ENCODE measurements at places on chromosomes 2 and 18.

- DNase-seq = no peak
These were observed 89.7 kb upstream of the ATG16L1 start for GRCh38 chr2:233161730-233162129.

DNA sequence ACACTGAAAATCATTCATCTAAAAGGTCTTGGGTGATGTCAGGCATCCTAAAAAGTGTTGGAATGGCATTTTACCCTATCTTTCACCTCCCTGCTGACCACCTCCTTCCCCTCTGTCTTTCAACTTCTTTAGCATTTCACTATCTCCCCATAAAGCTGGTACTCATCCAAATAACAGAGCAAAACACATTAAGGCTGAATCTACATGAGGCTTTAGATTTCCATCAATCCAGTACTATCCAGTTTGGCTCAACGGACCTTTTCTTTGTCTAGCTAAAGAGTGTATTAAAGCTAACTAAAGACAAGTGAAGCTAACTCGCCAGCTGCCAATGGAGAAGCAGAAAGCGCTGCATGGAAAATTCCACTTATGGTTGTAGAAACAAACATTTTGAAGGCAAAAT, 122.5 kb upstream of the NCKAP5 start:
- no peak for DNase-seq

- DNase-seq = no peak
These were observed 165.3 kb downstream of the SNTG2 start for GRCh38 chr2:1115843-1116539.

DNA sequence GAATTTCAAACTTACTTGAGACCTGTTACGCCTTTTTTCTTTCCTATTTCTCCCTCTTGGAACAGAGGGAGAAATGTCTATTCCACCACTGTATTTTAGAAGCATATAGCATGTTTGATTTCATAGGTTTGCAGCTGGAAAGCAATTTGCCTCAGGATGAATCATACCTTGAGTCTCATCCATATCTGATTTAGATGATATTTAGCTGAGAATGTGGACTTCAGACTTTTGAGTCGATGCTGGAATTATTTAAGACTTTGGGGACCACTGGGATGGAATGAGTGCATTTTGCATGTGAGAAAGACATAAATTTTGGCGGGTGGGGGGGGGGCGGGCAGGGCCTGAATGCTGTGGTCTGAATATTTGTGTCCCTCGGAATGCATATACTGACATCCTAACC, 282.7 kb upstream of the STON1 start:
- DNase-seq = no peak

GRCh38 chr2:207244971-207245925, 79.5 kb upstream of the KLF7 start:
- no peak for DNase-seq

DNA sequence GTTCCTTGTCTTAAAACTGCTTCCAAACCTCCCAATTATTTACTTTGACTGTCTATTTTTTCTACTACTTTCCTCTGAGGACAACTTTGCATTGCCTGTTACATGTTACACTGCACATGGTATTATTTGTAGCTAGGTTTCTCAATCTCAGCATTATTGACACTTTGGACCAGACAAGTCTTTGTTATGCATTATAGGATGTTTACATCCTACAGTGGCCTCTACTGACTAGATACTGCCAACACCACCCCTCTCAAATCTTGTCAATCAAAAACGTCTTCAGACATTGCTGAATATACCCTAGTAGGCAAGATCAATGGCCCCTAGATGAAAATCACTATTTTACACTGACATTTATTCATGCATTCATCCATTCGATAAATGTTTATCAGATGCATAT, 129.6 kb upstream of the DNAJC10 start:
- DNase-seq = no peak

DNA sequence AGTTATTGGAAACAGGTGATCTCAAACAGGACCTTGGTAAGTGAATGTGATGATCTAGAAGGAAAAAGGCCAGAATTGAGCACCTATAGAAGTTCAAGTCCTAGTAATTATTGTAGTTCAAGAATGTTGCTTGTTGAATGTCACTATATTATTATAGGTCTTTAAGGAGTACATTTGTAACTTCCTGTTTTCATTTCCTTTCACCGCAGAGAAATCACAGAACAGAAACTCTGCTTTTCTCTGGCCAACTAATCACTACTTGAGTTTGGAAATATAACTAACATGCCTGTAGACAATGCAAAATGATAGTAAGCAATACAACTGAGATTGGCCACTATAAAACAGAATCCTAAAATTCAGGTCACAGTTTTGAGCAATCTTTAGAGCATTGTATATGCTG, 61.8 kb upstream of the EFEMP1 start:
- no peak for DNase-seq

GRCh38 chr2:130755256-130756052, at the start of gene AMER3:
Gene AMER3 (plus strand): TSS chr2:130755540. CDS start chr2:130762073, 6,533 bp downstream.
- DNase-seq = no peak

GRCh38 chr2:212451786-212452231, 86.8 kb downstream of the ERBB4 start:
- DNase-seq = no peak

DNA sequence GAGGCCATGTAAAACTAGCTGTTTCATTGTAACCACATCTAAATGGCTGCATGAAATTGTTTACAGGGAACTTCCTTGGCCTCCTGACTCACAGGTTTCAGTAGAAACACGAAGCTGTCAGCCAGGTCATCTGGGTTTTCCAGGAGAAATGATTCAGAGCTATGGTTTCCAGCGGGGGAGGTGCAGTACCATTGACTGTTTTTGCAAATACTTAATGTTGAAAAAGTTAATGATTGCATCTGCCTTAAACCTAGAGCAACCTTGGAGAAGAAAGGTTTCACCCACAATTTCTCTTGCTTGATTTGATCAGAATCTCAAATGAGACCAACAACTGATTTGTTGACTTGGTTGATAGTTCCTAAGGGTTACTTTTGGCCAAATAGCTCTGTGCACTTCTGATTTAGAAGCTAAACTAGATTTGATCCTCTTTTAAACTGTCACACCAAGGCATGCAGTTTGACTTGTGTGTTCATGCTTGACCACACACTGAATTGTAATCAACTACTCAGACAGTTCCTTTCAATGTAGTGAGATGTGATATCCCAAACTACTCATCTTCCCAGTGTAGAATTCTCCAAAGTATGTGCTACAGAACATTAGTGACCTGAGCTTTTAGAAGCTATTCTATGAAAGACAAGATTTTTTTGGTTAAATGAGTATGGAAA, 193.5 kb upstream of the CHST9 start:
- DNase-seq = no peak

GRCh38 chr18:25425024-25425423, 73.1 kb upstream of the ZNF521 start:
- no peak for DNase-seq

GRCh38 chr2:59073286-59073685, 832.2 kb upstream of the FANCL start:
- DNase-seq = no peak

- no peak for DNase-seq
These were observed 26.1 kb upstream of the ACVR2A start for GRCh38 chr2:147818741-147819140.

GRCh38 chr18:11761553-11761952, 72.5 kb downstream of the GNAL start:
- no peak for DNase-seq

DNA sequence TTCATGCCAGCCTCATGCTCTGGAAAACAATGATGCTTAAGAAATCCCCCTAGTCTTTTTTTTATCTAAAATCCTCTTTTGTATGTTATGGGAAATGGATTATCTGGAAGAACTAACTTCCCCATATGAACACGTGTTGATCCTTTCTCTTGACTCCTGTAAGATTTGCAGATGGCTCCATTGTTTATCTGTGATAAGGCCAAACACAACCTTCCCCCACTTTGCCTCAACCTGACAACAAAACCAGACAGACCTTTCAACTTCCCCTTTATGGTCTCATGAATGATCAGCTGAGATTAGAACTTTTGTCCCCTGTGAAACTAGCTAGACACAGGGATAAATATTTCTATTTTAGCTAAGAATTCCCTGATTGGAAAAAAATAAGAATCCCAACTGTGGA, 828.0 kb upstream of the CDH2 start:
- DNase-seq = no peak

- no peak for DNase-seq
These were observed 193.2 kb upstream of the HNMT start for GRCh38 chr2:137771064-137771463.

- no peak for DNase-seq
These were observed 48.2 kb downstream of the SLC66A3 start for GRCh38 chr2:11203480-11203879.

GRCh38 chr2:114534116-114535084, 92.0 kb downstream of the DPP10 start:
- no peak for DNase-seq

DNA sequence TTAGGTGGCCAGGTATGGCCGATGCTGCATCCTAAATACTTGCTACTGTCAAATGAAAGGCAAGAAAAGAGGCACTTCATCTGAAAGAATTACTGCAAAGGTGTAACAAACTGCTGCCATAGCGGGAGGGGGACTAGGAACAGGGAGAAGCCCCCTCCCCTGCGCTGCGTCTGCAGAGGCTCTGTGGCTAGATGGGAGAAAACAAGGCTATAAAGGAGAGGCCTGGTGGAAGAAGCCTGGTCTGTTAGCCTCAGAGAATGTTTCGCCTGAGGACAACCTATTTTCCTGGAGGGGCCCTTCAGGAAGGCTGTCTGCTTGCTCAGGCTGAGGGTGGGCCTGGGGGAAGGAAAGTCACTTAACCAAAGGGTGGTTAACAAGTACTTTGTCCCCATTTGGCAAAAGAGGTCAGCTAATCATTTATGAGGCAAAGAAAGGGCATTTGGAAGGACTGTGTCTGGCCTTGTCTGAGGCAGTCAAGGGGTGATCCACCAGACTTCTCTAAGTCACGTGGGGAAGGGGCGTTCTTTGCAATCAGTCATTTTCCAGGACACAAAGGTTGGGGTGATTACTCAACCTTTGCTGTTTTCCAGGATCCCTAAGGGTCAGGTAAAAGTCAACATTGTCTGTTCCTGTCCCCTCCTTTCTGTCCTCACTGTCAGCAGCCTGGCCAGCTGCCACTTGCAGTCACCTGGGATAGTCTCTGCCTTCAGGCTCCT, 103.0 kb upstream of the TMEM200C start:
- DNase-seq = no peak

DNA sequence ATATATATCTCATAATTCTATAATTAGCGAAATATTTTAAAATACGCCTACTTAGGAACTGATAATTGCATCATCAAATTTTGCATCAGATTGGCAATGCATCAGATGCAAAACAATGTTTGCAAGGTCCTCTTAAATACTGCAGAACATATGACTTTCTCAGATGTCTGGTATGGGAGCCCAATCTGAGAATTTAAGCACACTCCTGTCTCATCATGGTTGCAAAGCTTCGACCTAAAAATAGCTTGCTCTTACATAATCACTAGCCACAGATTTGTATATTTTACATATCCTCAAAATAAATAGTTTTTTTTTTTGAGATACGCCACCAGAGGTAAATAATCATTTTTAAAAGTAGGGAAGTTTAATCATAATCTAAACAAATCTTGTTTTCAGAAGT, 123.2 kb downstream of the CABYR start:
- DNase-seq = no peak

- DNase-seq = no peak
These were observed at the start of gene EDAR for GRCh38 chr2:108988796-108989713. Gene EDAR (minus strand): TSS chr2:108989220. CDS start chr2:108931014, 58,206 bp downstream.

DNA sequence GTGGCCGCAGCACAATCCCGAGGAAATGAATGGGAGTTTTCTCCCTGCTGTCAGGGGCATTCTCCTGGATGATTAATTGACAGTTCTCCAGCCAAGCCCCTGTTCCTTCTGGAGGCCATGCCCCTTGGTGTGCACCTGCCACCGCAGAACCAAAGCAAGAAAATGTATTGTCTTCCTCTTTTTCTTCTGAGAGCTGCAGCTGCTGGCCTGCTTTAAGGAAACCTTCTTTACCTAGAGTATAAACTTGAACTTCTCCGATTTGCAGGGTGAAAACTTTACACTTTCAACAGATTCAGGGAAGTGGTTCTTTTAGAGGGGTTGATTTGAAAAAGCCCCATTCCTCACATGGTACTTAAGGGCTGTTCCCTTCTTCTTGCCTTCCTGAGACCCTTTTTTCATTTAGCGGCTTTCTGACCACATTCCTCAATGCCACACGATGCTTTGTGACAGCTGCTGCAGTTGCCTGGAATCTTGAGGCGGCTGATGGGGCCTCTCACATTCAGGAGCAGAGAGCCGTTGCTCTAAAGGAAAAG, 402.8 kb downstream of the TXNL1 start:
- DNase-seq = no peak

DNA sequence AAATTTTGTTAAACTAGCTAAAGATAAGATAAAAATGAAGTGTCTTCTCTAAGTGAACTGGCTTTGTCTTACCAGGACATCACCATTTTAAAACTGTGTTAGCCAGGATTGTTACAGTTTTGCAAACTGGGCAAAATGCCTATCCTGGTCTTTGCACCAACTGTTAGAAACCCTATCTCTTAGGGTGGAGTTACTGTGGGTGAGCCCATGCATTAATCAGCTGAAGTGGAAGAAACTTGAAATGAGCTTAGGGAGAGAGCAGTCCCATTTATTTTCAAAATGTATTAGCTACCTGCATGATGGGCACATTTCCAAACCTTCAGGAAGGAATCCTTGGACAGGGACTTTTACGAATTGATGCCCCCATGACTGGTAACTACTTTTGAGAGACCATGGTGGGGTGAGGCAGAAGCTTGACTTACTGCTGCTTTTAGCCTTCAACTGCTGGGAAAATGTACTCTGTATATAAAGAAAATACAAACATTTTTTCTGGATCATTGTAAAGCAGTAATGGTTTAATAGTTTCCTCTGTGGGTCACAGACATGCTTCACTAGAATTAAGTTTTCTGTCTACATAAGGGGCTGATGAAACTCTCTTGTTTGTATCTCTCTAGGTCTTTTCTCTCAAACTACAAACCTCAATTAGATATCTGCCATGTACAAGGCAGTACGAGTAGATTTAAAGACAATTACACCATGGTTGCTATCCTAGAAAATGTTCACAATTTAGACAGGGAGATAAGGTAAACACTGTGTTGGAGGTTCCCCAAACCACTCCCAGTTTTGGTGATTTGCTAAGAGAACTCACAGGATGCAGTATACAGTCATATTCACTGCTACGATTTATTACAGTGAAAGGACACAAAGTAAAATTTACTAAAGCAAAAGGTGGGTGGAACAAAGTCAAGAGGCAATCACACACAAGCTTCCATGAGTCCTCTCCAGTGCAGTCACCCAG, 321.4 kb upstream of the MMADHC start:
- DNase-seq = no peak

GRCh38 chr2:221818616-221819320, 246.7 kb upstream of the EPHA4 start:
- DNase-seq = no peak

GRCh38 chr2:27407798-27408491, 1.4 kb downstream of the PPM1G start:
- no peak for DNase-seq

- no peak for DNase-seq
These were observed 906.1 kb downstream of the SLC4A3 start for GRCh38 chr2:220533485-220533884.

- no peak for DNase-seq
These were observed 36.7 kb downstream of the KIAA2012 start for GRCh38 chr2:202109737-202110184.

GRCh38 chr2:240349133-240350005, 86.1 kb upstream of the GPC1 start:
- DNase-seq = no peak

- DNase-seq = no peak
These were observed 279.0 kb upstream of the NRP2 start for GRCh38 chr2:205403244-205403825.

GRCh38 chr2:3839476-3839875, 136.1 kb downstream of the DCDC2C start:
- no peak for DNase-seq

Data from cardiac septum (tissue), 1 donor.